ENCODE measurements at places on chromosomes 7 and 10.

GRCh38 chr7:47681249-47681810 lies 99.4 kb upstream of the TNS3 start:
- DNase-seq = peak; percentile 60

- no peak for DNase-seq
Measured at GRCh38 chr7:15489383-15489782, 72.4 kb downstream of the AGMO start.

DNA sequence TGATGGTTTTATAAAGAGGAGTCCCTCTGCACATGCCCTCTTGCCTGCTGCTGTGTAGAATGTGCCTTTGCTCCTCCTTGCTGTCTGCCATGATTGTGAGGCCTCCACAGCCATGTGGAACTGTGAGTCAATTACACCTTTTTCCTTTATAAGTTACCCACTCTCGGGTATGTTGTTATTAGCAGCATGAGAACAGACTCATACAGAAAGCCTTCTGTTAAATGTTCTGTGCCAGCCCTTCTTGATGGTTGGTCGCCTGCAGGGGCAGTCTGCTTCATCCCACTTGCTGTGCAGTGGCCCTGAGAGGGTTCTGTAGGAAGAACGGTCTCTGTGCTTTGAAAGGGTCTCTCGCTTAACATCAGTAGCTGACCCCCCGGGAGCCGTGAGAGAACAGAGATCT lies 248.9 kb upstream of the IGFBP3 start:
- no peak for DNase-seq

- DNase-seq = no peak
Measured at GRCh38 chr7:131000873-131001272, 266.9 kb upstream of the KLF14 start.

- no peak for DNase-seq
Measured at GRCh38 chr10:12966067-12966466, 35.4 kb downstream of the CCDC3 start.

DNA sequence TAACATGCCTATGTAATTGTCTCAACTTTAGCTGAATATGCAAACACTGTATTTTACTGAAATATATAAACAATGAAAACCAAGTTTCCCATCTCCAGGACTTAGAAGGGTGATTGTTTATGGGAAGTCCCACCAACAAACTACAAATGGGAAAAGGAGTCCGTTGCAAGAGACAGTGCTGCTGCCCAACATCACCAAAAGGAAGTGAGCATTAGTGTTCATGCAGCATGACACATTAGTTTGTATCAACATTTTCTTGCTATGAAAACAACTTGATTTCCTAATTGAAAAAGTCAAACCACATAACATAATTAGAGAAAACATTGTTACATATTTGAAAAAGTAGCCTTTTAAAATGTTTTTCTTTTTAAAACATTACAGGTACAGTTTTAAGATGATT lies 138.5 kb downstream of the ZNF438 start:
- no peak for DNase-seq

All from endodermal cell (in vitro differentiated cells).